ENCODE measurements at places on chromosomes 7 and 10.

DNA sequence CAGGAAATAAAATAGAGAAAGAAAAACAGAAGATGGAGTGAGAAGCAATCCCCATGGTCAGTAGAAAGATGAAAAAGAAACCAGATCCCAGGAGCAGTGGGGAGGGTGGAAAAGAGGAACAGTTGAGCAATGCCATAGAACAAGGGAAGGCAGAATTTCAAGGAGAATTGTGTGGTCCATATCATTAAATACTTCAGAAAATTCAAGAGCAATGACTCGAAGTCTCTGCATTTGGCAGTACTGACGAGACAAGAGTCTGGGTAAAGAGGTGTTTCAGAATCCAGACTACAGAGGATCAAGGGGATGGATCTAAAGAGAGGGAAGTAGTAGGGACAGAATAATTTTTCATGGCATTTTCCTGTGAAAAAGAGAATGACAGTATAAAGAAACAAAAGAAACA lies 512.6 kb downstream of the PHTF2 start:
- DNase-seq, result no peak

DNA sequence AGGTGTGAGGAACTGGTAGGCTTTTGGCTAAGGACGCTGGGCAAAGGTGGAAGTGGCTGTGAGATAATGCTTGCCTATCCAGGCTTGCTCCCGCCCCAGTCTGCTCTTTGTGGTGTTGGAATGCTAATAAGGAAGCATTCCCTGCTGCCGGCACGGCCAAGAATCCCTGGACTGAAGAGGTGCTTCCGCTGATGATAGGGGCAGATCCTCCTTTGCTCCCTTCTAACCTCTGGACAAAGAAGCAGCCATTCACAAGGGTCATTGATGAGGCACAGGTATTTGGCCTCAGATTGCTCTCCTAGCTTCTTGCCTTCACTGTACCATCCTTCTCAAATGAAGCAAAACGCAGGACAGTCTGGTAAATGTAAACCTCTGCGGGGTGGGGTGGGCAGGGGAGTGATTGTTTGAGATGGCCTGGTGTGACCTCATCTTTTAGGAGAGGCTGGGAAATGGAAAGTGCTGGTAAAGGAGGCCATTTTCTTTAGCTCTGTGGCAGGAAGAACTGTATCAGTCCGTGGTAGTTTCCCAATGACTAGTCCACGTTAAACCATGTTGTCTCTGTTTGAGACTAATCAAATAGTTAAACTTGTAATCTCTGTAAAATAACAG lies 1.7 kb downstream of the PGAM1 start:
- DNase-seq, result no peak

GRCh38 chr10:23283680-23284079 lies 60.9 kb downstream of the C10orf67 start:
- no peak for DNase-seq

DNA sequence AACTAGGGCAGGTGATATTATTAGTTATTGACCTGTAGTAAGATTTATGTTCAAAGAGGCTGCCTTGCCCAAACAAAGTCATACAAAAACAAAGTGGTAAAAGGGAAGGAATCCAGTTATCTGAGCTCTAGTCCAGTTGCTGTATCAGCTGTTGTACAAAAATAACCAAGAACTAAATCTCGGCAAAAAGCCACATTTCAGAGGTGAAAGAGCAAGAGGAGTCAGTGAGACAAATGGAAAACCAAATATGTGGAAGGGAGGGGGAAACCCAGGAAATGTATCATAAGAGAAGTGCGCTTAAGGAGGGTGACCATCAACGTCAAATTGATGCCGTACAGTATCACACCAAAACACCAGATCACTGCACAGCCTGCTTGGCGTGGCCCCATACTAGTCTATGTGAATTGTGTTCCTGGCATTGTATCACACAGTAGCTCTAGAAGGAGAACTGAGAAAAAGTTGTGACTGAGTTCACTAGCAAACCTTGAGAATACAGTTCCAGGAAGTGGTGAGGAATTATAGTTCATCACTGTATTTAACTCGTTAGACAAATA lies 6.4 kb downstream of the AGBL3 start:
- DNase-seq, result no peak

DNA sequence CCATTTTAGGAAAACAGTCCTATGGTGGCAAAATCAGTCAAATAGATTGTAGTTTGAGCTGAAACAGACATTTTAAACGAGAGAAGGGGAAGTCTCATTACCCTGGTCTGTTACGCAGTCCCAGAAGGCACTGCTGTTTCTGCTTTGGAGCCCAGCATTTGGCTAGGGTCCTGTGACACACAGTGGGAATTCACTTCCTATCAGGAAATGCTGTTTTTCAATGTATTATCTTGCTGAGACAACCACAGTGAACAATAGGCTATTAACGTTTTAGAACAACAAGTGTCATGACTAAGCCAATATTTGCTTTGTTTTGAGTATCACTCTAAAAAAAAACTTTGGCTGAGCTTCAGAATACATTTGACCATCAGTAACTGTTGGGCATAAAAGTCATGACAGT lies 74.1 kb downstream of the ADD3 start:
- peak; percentile 78 for DNase-seq

DNA sequence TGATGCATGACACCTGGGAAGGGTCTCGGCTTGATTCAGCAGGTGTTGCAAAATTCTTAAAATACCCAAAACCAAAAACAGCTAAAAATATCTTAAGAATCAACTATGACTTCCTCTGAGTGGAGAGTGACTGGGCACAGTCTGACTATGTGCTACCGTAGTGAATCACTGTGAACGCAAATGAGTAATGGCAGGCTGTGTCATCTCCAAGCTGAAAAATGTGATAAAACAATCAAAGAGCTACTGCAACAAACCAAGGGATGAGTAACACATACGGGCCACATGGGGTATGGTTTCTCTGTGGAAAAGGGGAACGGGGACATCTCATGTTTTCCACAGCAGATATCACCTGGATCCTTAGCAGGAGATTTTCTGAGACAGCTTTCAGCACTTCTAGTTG lies 127.5 kb downstream of the ABCA13 start:
- no peak for DNase-seq

DNA sequence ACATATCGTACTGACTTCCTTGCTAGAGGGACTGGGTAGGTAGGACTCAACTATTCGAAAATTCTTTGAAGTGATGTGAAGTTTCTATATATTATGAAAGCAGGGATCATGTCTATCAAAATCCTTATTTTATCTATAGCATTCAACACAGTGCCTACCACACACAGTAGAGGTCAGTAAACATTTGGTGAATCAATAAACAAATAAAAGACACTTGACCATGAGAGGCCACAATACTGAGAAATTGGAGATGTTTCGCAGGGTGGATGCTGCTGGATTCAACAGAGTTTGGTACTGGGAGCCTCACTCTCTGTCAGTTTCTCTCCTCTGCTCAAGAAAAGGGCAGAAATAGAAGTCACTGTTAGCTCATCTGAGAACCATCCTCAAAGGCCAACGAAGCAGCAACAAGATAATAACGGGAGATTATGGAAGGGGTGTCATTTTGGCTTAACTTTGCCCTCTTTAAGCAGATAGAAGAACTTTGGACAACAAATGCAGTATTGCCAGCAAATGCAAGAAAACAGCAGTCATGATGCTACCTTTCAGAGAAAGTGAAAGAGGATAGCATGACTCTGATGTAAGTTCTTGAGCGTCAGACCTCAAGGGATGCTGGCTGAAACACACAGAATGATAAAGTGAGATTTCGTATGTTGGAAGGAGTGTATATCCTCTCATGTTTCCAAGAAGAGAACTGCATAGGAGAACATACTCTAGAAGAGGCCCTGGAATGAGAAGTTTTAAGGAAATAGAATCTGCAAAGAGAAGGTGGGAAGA lies 107.6 kb downstream of the SEMA3E start:
- DNase-seq, result no peak

DNA sequence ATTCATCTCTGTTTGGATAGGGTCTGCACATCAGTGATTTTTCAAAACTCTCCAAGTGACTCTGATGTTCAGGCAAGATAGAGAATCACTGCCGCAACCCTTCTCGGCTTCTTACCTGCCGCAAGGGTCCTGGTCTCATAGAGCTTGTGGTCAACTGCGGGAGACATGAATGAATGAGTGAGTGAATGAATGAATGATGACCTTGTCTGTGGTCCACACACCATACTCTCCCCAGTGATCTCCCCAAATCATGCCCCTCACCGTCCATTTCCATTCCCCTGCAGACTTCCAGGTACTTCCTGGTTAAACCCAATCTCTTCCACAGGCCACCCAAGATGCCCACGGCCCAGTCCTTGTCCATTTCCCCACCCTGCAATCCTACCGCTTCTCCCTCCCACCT lies 5.9 kb upstream of the NPFFR1 start:
- no peak for DNase-seq

DNA sequence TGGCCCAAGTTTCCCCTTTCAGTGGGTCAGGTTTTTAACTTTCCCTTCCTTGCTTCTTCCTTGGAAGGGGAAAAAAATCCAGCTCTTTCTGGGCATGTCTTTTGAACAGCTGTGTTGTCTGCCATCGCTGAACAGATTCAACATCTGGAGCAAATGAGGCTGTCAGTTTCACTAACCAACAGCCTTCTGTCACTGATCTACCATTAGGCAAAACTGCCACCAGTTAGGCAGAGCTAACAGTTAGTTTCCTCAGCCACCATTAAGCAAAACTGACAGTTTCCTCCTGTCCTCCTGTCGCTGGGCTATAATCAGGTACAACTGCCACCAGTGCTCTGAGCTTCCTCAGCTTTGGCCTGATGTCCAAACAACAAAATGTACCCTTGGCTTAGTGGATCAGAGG lies 81.9 kb downstream of the NPTX2 start:
- DNase-seq, result no peak

DNA sequence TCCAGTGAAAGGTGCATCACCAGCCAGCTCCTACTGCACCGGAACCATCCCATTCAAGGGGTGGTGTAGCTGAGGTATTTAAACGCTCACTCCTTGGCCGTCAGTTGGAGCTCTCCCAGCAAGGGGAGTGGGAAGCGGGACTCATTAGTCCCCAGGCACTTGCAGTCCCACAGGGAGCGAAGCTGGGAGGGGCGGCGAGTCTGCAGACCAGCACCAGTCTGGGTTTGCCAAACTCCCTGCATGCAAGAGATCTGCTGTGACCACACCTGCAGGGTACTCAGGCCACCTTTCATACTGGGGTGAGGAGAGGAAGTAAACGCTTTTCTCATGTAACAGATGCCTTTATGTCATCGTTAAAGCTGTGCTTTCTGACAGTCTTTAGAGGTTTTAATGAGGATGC lies 187.9 kb downstream of the PTPRN2 start:
- DNase-seq, result no peak
